ENCODE measurements at places on chromosomes 1 and 21. TPM values are rescaled to one million over a fixed set of nuclear protein-coding genes. Genes with fewer than 3 reads are reported as not detected.

DNA sequence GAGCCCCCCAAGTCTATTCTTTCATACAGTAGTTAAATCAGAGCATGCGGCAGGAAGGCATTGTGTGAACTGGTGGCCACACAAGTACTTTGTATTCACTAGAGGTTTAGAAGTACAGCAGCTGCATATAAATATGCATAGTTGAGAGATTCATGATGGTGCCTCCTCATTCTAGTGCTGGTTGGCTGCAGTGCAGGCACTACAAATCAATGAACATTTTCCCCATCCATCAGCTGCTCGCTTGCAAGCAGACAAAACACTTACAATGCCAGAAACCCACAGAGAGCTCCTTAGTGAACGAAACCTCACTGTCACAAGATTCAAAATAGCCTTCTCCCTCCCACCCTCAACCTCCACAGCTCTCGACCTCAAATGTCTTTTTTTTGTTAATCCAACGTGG is 726.2 kb downstream of the USP25 start:
- DNase-seq: no peak

Gene ERG
- 4.6 TPM for total RNA-seq

GRCh38 chr1:66426239-66426853 is 107.6 kb upstream of the SGIP1 start:
- DNase-seq: no peak

Gene RHD
- 0.40 TPM for total RNA-seq

GRCh38 chr1:156746728-156747631 is 4.5 kb downstream of the HDGF start:
- peak; percentile 88 for DNase-seq

- no peak for DNase-seq
Observed at GRCh38 chr1:226692823-226693222, 46.3 kb downstream of the ITPKB start.

DNA sequence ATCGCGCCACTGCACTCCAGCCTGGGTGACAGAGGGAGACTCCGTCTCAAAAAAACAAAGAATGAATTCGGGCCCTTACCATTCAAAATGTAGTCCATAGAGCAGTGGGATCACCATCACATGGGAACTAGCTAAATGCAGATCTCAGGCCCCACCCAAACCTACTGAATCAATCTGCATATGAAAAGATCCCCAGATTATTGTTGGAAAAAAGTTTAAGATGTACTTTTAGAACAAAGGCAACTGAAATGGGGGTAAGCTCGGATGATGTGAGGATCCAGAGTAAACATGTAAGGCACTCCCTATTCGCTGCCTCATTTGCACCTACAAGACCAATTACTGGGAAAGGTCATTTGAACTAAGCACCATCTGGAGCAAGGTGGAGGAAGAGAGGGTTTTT is 803 bp upstream of the FLAD1 start:
- DNase-seq: no peak

DNA sequence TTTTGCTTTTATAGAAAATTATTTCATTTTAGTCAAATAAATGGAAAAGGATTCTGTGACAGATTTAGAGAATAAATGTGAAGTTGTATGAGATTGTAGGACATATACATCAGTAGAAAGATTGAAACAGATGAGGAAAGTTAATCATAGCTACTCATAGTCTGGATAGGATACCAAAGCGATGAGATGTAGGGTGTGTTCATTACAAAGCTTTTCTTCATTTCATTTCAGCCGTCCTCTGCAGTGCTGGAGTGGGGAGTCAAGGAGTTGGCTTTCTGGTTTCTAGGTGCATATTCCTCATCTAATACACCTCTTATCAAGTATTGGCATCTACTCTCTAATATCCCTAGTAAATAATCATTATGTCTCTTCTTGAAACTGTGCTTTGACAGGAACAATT is 149.5 kb upstream of the NEGR1 start:
- DNase-seq: no peak

Gene PTGS2
- total RNA-seq: not detected

DNA sequence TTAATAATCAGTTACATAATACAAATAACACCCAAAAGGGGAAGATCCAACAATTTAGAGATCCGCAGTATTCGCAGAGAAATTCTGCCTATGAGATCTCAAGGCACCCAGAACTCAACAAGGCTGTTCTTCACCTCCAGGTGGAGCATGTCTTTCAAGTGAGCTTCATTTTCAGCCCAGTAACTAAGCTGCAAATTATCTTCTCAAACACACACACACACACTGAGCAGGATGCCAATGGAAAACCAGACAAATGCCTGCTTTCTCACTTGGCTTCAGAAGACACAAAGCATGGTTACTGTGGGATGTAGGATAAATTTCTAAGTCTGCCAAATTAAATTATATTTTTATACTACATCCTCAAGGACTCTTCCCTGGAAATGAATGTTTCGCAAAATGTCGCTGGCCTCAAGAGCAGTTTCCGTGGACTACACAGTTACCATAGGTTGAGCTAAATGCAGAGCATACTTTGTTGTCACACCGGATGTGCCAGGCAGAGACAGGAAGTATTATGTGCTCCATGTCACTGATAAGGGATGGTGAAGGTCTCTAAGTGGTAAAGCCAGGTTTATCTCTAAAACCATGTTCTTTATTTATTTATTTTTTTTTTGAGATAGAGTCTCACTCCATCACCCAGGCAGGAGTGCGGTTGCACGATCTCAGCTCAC is 30.3 kb downstream of the UBR4 start:
- no peak for DNase-seq

DNA sequence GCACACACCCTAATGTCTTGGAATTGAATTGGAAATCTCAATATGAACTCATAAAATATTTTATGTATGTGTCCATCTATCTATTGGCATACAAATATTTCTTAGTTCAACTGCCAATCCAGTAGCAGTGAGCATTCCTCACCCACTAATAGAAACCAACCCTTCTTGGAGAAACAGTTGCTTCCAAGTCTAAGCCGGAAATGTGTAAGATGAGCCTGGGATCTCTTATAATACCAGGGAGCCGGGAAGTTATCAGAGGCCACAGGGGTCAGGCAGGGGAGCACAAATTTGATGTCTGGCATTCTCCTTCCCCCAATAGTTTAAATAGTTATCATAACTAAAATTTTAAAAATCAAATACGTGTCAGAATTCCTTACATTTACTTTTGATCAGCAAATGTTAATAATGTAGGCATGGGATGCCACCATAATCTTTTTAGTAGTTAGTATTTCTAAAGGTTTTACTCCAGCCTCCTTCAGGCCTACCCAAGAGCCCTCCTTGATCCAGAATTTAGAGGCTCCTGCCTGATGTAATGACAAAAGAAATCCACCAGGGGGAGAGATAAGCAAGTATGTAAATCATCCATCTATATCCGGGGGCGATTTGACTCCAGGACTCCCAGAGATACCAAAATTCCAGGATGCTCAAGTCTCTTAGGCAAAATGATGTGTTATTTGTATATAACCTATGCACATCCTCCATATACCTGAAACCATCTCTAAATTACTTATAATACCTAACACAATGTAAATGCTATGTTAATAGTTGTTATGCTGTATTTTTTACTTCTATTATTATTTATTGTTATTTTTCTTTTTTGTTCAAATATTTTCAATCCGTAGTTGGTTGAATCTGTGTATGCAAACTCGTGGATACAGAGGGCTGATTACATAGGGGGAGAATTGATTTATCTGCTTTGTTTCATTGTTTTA is 218.7 kb upstream of the COA6 start:
- DNase-seq: no peak

DNA sequence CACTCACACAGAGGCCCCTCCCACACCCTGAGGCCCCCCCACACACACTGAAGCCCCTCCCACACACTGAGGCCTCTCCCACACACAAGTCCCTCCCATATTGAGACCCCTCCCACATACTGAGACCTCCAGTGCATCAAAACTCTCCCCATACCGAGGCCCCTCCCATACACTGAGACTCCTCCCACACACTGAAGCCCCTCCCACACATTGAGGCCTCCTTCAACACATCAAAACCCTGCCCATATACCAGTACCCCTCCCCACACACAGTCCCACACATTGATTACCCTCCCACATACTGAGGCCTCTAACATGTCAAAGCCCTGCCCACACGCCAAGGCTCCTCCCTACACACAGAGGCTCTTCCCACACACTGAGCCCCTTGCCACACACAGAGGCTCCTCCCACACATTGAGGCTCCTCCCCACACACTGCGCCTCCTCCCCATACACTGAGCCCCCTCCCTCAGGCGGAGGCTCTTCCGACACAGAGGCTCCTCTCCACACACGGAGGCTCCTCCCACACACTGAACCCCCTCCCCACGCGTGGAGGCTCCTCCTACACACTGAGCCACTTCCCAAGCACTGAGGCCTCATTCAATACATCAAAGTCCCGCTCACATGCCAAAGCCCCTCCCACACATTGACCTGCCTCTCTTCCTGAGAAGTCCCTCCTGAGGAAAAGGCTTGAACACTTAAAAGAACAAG is 392.3 kb downstream of the CAMTA1 start:
- DNase-seq: no peak

DNA sequence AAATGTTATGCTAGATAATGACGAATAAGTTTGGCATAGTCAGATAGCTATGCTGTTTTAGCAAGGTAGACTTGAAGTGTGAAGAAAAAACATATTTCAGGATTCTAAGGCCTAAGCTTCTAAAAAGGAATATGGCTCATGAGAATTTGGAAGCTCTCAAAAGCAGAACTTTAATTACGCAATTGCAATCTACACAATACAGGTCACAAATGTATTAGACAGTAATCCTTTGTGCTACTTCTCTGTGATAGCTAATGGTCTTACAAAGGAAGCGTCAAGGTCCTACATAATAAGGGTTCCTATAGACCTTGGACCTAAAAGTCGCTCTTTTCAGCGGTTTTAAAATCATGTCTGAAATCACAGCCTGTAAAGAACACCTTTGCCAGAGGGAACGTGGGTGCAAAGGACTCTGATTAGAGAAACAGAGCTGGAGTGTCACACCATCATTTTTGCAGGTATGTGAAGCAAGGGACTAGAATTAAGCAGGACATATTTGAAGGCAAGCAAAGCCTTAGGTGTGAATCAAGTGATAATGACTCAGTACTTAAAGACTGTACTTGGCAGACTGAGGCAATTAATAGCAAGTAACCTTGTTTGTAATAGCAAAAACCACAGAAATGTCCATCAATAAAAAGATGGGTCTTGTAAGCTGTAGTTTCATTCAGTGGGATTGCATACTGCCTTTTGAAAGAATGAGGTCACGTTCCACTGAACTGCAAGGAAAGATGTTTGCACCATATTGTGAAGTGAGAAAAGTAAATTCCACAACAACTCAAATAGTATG is 420.2 kb downstream of the KCTD3 start:
- no peak for DNase-seq

DNA sequence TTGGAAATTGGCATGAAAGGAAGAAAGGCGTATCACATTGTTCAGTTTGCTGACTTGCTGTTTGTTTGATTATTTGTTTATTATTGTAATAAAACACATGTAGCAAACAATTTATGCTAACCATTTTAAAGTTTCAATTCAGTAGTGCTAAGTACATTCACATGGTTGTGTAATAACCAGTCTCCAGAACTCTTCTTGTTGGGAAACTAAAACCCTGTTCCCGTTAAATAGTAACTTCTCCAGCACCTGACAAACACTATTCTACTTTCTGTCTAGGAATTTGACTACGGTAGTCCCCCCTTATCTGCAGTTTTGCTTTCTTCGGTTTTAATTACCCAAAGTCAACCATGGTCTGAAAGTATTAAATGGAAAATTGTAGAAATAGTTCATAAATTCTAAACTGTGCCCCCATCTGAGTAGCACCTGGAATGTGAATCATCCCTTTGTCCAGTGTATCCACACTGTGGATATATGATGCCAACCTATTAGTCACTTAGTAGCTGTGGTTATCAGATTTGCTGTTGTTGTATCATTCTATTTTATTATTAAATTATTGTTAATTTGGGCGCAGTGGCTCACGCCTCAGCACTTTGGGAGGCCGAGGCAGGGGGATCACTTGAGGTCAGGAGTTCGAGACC is 5.5 kb downstream of the MORC3 start:
- DNase-seq: no peak

DNA sequence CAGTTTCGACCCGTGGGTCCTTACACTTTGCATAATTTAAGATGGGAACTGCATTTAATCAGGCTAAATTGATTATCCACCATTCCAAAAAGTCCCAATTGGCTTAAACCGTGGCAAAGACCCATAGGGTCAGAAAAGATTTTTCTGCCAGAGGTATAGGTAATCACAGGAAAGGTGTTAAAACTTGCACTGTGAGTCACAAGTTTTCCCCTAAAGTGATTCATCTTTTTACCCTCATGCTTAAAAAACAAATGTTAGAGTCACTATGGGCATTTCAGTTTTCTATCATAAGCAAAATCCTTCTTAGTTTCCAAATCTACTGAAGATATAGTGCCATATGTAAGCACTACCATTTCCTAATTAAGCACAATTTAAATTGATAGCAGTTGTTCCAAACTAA is 1079.8 kb downstream of the ADGRL2 start:
- DNase-seq: no peak

- DNase-seq: no peak
Observed at GRCh38 chr21:30306884-30307283, 13.2 kb downstream of the KRTAP26-1 start.

Gene H6PD
- 37.3 TPM for total RNA-seq

Gene CSF3R
- 0.29 TPM for total RNA-seq

- DNase-seq: peak; percentile 99
Observed at GRCh38 chr21:42227909-42228708, 9.2 kb downstream of the ABCG1 start.

DNA sequence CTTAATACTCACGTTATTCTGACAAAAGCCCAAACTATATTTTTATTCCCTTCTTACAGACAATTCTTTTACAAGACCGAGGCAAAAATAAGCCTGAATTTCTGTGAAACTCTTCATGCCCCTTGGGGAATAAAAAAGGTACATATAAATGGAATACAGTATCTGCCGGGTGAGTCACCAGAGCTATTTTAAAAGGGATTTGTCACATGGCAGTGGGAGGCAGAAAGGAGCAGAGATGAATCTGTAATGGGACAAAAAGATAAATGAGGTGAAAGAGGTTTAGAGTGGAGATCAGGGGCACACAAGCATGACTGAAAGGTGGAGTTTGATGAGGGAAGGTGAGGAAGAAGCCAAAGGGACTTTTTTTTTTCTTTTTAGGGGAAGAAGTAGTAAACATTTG is 8.8 kb downstream of the XCL1 start:
- no peak for DNase-seq

GRCh38 chr21:38848187-38848609 is 42.5 kb downstream of the ETS2 start:
- no peak for DNase-seq

- no peak for DNase-seq
Observed at GRCh38 chr1:94118013-94118412, 2.9 kb downstream of the ABCA4 start.

GRCh38 chr1:24351247-24351646 is 32.1 kb downstream of the GRHL3 start:
- no peak for DNase-seq
